ENCODE measurements at places on chromosomes 1 and 21.

DNA sequence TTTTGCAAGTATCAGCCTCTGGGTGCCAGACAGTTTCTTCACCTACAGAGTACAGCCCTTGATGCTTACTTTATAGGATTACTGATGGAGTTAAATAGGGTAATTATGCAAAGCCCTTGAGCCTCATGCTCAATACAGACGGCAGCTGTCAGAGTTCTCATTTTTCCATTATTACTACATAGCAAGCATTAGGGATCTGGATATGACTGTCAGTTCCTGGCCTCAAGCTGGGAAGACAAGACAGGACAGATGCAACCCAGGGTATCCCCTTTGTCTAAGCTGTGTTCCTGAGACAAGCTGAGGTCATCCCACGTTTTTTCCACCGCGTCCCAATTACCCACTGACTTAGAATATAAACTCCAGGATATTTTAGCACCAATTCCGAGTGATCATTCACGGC, 94.4 kb downstream of the SLC35F3 start:
- DNase-seq: peak; percentile 78

GRCh38 chr1:110780600-110781484, 92.1 kb upstream of the CD53 start:
- DNase-seq: peak; percentile 58

DNA sequence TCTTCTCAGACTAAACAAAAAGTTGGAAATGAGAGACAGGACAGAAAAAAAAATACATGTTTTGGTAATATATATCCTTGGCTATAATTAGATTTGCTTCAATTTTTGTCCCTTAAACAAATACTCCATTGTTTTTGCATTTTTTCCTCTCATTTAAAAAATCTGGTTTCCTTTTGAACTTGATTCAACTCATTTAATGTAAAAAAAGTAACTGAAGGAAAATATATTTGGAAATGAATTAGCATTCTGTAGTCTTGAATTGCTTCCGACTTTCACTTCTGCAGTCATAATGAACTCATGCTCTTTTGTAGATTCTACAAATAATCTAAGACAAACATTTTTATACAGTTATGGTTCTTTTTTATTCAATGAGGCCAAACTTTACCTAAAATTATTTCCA, 309.1 kb downstream of the HMCN1 start:
- no peak for DNase-seq

- no peak for DNase-seq
Measured at GRCh38 chr21:34545079-34545884, 33.3 kb upstream of the KCNE1 start.

- DNase-seq: no peak
Measured at GRCh38 chr1:24541711-24542346, 14.1 kb upstream of the NCMAP start.

DNA sequence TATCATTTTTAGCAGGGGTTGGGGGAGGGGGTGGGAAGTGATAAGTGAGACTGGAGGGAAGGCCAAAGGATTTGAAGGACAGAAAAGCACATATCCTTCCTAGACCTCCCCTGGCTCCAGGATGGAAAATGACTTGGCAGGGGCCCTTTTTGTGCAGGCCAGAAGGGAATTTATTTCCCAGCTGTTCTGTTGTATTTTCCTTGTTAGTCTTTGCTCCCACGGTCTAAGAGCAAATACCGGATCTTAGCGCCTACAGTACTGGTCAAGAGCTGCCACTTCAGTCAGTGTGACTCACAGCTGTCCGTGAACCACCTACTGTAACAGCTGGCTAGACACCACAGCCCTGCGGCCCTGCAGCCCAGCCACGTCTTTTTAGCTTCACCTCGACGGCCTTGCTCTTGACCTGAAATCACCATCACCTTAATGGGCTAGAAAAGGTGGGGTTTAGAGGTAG, 51.0 kb upstream of the ERRFI1 start:
- DNase-seq: no peak

GRCh38 chr1:13664451-13664850, 35.5 kb upstream of the PRDM2 start:
- DNase-seq: no peak

DNA sequence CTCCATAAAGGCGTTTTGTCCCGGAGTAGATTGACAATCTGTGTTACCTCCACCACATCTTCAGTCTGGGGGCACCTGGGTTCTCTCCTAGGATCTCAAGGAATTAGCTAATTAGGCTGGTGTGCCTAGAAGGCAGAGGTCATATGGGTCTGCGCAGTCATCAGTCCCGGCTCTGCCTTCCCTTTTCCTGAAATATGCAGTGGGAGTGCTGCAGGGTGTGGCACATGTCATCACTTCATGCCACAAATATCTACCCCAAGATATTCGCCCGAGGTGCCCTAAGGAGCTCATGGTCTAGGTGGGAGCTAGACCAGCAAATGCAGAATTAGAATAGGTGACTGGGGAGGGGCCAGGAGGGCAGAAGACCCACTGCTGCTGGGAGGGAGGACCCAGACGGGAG, 42.9 kb downstream of the ACTL8 start:
- DNase-seq: no peak

DNA sequence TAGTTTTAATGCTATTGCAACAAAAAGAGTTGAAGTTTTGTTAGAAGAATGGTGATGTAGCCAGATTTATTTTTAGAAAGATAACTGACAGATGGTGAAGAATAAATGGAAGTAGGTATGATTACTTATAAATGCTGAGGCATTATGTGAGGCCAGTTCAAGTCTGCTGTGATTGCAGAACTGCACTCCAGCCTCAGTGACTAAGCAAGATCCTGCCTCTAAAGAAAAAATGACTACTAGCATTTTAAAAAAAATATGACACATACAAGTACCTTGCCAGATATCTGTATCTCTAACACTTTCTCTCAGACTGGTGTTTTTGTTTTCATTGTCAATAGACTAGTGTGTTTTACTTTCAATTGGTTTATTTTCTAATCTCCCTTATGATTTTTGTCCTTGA, 1242.4 kb upstream of the ADGRL4 start:
- no peak for DNase-seq

GRCh38 chr21:38531039-38531541, 32.8 kb upstream of the ERG start:
- no peak for DNase-seq

- no peak for DNase-seq
Measured at GRCh38 chr1:18654599-18654998, 24.0 kb downstream of the PAX7 start.

DNA sequence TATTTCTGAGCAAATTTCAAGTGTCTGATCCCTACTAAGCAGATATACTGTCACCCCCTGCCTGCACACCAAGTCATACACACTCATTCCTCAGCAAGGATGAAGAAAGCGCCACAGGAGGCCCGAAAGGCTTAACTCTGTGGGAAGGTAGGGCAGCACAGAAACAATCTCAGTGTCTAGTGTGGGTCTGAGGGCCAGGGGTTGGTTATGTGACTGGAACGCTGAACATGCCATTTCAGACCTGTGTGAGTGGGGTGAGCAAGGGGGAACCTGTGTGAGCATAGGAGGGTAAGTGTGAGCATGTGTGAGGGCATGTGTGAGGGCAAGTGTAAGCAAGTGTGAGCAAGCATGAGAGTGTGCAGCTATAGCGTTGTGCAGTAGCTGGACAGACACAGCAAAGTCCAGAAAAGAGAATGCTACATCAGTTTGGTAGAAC, 6.2 kb downstream of the ITPKB start:
- DNase-seq: no peak

- no peak for DNase-seq
Measured at GRCh38 chr1:234840843-234841242, 230.9 kb upstream of the IRF2BP2 start.

DNA sequence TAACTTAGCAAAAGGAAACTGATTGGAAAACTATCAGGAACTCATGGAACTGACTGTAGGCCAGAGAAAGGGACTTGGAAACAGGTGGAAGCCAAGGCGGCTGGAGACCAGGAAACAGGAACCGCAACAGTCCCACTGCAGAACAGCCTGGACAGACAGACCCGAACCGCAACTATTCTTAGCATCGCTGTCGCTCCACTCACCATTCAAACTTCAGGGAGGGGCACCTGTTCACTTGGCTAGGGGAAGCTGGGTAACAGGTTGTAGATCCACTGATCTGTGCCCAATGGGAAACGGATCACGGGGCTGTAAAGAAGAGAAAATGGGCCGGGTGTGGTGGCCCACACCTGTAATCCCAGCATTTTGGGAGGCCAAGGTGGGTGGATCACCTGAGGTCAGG, 61.9 kb downstream of the CLSTN1 start:
- no peak for DNase-seq

- peak; percentile 75 for DNase-seq
Measured at GRCh38 chr1:236142253-236143103, at the start of gene GPR137B. TSS of gene GPR137B (plus strand) at chr1:236142539. CDS start at chr1:236142623, 84 bp downstream.

DNA sequence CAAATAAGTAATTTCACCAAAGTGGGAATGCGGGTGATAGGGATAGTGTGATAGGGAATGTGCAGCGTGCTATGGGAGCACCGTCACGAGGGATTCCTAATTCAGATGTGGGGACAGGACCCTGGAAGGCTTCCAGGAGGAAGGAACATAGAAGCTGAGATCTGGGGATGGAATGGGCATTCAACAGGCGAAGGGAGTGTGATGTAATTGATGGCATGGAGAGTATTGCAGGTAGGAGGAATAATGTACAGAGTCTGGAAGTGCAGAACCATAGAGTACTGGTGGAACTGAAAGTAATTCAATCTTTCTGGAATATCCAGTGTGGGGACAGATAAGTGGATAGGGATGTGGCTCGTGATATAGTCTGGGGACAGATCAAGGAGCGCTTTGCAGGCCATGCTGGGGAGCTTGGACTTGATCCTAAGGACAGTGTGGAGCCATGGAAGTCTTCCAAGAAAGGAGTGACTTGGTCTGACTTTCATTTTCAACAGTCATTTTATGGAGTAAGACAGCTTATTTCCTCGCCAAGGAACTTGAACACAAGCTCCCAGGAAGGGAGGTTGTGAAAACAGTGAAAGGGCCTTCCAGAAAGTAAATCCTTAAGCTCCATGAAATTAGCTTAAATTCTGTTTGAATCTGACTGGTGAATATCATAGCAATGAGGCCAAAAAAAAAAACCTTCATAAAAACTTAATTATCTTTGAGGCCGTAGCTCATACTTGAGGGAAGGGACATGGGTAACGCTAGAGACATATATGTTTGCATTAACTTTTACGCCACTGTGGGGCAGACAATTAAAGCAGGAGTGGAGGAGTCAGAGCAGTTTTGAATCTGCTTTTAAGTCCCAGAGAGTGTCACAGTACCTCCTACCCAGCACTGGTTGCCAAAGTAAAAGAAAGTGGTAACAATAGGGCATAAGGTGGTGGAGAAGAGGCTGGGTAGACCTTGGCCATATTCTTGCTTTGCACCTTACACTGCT, 55.8 kb downstream of the ROR1 start:
- DNase-seq: no peak

DNA sequence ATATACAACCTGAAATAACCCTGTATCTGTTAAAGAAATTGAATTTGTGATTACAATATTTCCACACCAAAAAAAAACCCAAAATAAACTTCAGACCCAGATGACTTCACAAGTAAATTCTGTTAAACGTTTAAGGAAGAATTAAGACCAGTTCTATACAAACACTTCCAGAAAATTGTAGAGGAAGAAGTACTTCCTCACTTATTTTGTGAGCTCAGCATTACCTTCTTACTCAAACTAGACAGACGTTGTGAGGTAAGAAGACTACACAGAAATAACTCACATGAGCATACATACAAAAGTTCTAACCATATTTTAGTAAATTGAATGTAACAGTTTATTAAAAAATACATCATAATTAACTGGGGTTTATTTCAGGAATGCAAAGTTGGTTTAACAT, 18.8 kb downstream of the RALGPS2 start:
- no peak for DNase-seq

DNA sequence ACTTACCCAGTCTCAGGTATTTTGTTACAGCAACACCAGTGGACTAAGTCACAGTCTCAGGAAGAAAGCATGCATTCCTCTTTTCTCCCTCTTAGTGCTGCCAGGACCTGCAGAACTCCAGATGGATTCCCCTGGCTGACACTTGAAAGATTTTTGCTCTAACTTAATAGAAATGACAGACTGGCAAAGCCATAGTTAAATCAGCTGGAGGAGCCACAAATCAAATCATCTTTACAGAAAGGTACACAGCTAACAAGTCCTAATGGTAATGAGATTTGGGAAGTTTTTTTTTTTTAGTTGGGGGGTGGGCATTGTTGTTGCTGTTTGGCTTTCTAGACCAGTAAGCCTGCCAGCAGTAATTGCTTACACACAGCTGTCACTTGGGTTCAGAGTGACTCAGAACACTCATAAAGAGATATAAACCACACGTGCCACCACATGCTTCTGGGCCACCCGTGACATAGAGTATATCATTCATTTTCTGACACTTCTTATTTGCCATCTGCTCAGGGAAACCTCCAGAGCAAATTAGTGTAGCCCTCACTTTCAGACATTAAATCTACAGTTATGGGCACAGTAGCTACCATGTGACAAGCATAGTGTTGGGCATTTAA, 72.4 kb downstream of the FH start:
- DNase-seq: peak; percentile 38

GRCh38 chr1:225688345-225688744, 35.4 kb upstream of the ENAH start:
- DNase-seq: no peak

DNA sequence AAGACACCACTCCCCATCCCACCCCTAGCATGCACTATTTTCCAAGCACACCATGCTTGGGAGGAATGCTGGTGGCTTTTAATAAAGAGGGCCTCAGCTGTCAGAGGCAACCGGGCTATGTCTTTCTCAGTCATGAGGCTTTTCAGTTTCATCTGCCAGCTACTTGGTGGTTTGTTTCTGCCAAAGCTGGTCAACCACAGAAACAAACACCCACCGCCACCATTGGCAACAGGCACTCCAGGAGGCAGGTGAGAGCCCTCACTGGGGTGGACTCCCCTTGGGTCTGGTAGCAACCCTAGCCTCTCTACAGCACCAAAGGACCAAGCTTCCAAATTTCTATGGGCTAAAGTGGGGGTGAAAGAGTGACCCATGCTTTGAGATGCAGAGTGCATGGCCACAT, 54.3 kb upstream of the CD1D start:
- DNase-seq: no peak

DNA sequence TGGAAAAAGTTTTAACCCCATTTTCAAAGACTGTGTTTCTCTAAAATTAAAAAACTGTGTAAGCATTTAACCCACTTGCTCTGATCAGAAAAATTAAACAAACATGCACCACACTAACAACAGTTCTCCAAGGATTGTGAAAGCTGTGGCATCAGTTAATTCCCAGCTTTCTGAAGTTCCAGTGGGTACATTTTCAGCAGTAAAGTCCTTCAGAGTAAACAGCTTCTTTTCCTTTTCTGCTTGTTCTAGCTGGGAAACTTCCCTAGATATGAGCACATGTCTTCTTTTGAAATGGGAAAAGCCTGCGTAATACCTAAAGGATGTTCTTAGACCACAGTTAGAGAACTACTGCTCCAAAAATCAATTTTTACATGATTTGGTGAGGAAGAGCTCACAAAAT, 11.1 kb downstream of the PRRX1 start:
- DNase-seq: no peak

DNA sequence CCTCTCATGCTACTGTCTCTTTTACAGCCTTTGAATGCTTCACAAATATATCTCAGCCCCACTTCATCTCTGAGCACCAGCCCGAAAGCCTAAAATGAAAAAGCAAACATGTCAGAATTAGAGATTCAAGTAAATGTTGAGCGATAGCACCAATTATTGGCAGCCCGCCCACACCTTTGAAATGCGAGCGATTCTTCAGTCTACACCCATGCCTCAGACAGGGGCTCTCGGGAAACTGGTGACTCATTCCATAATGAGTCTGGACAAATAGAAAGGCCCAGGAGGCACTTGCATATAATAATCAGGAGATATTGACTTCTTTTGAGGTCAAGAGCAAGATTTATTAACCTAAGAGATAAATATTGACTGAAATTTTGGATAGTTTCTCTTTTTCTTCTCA, 487.3 kb upstream of the PTBP2 start:
- DNase-seq: peak; percentile 80

All from NCI-H2081 (cell line).